ENCODE measurements at places on chromosomes 12 and 14.

DNA sequence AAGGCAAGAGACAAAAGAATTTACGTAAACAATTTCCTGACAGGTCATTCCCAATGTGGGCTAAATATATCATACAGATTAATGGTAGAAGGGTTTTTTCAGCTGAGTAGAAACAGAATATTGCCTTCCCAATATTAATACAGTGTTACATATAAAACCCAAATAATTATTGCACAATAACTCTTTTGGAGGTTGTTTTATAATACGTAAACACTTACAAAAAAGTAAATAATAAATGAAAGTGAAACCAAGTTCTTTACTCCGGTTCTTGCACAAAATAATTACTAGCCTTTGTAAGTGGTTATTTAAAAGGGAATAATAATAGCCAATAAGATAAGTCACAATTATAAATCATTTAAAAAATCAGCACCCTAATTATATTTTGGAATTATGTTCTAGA lies 118.6 kb upstream of the SSTR1 start:
- DNase-seq = no peak

DNA sequence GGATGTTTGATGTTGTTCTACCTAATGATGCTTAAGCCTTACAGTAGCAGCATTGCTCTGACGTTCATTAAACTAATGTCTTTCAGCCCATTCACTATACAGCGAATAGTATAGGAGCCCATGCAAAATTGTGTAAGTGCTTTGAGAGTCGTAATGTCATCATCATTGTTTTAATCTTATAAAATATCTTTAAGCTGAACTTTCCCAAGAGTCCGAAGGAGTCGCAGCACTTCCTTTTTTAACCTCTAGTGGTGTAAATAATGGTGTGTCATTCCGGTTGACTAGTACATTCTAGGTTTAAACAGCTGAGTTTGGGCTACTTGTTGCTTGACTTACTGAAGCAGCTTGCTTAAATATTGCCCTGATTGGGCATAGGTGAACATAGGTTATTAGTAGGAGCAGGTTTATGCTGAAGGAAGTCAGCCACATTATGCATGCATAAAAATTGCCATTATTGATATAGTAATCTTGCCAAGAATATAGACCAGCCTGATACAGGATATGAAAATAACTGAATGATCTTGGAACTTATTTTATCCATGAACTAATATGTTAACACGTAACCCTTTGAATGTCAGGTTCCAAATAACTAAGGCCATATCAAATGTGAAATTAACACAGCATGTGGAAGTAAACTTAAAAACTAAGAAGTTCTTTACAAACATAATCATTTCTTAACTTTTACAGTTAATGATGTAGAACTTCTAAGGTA lies 2.6 kb downstream of the WNK1 start:
- peak; percentile 50 for DNase-seq

GRCh38 chr12:111584959-111585358 lies 14.2 kb downstream of the ATXN2 start:
- no peak for DNase-seq

DNA sequence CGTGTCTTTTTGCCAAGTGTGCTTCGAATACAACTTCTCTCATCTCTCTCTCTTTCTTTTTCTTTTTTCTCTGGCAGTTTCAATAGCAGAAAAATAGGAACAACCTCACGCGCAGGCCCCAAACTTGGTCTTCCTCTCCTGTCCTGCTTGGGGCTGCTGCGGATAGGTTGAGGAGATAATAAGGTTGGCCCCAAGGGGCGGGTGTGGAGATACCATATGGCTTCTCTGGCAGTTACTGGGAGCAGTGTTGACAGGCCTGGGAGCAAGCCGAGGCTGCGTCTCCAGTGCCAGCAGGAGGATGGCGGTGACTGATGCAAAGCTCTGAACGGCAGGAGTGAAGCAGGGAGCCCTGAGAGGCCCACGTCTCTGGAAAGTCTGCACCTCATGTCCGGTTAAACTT lies 89.5 kb upstream of the MANSC4 start:
- no peak for DNase-seq

GRCh38 chr14:72318648-72319047 lies 386.4 kb downstream of the RGS6 start:
- DNase-seq = no peak

DNA sequence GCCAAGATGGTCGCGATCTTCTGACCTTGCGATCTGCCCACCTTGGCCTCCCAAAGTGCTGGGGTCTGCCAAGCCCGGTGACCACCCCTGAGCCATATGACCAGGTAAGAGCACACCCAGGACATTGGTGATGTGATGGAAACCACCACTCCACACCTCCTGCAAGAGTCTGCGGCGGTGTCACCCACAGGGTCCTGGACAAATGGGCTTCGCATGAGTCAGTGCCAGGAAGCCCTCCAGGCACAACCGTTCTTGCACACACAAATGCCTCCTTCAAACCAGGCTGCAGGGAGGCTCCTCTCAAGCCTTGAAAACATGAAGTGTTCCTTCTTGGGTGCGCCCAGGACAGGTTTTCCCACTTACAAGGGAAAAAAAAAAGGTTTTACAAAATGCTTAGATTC lies 16.6 kb downstream of the PITPNM2 start:
- DNase-seq = no peak

- DNase-seq = no peak
Measured at GRCh38 chr14:92964124-92965109, 41.5 kb downstream of the CHGA start.

DNA sequence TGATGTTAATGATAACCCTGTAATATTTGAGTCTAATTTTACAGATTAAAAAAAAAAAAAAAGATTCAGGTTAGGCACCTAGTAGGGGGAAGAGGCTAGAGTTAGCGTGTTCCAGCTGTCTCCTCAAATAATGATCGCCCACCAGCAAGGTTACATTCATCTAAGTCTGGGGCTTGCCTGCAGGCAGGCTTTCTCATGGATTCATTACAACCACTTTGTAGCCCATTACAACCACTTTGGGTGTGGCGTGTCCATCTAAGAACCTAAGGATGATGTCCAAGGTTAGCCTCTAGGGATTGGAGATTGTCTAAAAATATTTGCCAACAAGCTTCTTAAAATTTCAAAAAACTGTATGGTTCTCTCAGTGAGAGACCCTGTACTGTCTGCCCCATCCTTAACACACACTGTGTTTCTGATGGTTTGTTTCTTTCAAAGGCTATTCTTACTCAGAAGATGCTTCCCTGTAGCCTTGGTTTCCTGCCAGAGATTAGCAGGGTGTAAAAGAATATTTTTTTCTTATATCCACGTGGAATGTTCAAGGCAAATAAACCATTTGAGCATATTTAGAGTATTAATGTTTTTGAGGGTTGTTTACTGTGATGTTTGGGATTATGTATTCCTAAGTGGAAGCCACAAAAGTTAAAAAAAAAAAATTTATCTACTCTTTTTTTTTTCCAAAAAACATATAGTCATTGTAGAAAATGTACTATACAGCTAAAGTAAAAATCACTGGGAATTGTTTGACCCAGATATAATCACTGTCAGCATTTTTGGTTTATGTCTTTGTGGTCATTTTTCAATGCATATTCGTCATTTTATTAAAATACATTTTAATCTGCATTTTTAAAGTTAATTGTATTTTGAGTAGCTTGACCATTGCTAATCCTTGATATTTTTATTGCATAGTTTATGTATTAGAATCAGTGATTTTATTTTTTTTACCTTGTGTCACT lies 1.7 kb downstream of the DYNC1H1 start:
- peak; percentile 42 for DNase-seq

DNA sequence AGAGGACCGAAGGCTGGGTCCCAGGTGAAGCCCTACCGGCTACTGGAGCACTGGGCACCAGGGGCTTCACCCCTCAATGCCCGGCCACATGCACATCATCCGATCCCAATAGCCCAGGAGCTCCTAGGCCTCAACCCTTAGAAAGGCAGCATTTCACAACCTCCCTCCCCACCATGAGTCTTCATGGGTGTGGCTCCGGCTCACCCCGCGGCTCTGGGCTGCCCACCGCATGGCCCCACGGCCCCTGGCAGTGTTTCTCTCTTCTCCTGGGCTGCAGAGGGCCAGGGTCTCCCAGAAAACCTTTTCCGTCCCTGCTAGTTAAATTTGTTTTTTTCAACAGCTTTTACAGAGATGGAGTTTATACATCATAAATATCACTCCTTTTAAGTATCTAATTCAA lies 28.6 kb upstream of the DLK1 start:
- no peak for DNase-seq

DNA sequence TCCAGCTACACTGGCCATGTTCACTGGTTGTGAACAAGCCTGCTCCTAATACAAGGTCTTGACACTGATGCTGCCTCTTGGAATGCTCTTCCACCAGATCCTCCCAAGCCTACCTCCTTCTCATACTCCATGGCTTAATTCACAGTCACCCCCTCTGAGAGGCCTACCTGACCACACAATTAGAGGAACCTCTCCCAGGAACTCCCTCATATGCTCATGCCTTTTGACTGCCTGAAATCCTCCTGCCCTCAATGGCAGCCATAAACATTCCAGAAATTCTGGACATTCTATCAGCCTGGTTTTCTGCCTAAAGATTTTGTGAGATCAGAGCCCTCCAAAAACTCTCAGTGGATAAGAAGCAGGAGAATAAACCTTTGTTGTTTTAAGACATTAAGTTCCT lies 340.2 kb downstream of the C12orf75 start:
- no peak for DNase-seq

DNA sequence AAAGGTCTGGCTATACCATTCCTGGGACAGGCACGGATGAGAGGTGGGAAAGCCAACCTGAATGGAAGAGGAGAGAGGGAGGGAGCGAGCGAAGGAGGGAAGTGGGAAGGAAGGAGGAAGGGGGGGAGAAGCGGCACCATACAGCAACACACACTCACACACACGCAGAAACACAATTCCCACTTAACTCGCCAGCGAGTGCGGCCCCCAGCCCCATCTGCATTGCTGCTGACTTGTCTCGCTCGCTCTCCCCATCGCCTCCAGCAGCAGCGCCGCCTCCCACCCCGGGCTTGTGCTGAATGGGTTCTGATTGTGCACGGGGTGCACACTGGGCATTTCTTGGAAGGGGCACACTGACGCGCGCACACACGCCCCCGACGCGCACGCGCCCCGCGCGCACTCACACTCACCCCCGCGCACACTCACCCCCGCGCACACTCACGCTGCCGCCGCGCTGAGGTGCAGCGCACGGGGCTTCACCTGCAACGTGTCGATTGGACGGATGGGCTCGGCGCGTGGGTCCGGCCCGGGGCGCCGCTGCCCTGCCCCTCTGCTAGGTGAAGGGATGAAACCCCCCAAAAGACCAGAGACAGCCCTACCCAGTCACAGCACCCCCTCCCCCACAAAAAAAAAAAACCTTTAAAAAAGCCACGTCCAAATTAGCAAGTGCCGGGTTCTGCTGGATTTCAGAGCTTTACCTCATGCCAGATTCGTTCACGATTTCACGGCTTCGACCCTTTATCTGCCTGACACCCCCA lies 685 bp downstream of the GRIN2B start:
- no peak for DNase-seq

GRCh38 chr12:109892748-109893147 lies 7.3 kb upstream of the TCHP start:
- DNase-seq = no peak

DNA sequence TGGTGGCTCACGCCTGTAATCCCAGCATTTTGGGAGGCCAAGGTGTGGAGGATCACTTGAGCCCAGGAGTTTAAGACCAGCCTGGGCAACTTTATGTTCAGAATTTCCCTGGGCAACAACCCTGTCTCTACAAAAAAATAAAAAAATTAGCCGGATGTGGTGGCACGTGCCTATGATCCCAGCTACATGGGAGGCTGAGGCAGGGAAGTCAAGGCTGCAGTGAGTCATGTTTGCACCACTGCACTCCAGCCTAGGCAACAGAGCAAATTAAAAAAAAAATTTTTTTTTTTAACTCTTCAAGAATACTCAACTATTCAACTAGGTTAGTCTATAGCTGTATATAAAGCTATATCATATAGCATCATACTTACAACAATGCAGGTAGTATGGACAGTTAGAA lies 113.0 kb downstream of the RALGAPA1 start:
- DNase-seq = no peak

GRCh38 chr14:49999826-50000379 lies 107.0 kb downstream of the ARF6 start:
- no peak for DNase-seq

- DNase-seq = no peak
Measured at GRCh38 chr12:69501154-69501895, 31.1 kb downstream of the FRS2 start.

- DNase-seq = no peak
Measured at GRCh38 chr14:97970222-97970621, 1173.0 kb downstream of the VRK1 start.

Measured in HAP-1 (cell line).